Left ventricle myocardium inferior (tissue), 1 donor: ENCODE measurements at places on chromosomes 5 and 9. TPM values are rescaled to one million over a fixed set of nuclear protein-coding genes. Genes with fewer than 3 reads are reported as not detected.

DNA sequence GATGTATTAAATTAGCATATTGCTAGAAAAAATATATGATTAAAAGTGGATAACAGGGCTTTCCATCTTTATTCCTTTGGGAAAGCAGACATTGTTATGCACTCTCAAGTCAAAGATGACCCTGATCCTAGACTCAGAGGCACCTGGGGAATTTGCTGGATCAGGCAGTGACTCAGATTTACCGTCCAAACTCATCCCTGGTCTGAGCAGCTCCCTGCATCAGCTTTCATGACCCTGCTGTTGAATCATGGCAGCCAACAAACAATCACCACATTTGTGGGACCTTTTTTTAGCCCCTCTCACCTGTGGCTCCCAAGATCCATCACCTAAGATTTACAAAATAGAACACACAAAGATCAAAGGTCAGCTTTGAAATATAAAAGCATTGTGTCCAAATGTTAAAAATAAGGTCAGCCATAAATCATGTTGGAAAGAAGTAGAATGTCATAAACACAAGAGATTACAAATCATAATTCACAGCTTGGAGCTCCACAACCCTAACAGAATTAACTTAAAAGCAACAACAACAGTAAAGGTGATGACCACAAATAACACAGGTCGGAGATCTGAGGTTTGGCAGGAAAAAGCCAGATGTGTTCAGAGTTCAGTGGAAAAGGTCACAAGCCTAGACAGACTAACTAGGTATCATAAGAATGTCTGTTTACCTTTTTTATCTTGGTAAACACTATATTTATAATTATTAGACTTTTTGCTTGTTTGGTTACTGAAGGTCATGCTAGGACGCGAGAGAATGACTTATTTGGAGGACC, 55.5 kb downstream of the ZFAND5 start:
- DNase-seq = no peak

NR2F1-AS1 gene
- total RNA-seq = 0.60 TPM

KIF2A gene
- 9.7 TPM for total RNA-seq

DNA sequence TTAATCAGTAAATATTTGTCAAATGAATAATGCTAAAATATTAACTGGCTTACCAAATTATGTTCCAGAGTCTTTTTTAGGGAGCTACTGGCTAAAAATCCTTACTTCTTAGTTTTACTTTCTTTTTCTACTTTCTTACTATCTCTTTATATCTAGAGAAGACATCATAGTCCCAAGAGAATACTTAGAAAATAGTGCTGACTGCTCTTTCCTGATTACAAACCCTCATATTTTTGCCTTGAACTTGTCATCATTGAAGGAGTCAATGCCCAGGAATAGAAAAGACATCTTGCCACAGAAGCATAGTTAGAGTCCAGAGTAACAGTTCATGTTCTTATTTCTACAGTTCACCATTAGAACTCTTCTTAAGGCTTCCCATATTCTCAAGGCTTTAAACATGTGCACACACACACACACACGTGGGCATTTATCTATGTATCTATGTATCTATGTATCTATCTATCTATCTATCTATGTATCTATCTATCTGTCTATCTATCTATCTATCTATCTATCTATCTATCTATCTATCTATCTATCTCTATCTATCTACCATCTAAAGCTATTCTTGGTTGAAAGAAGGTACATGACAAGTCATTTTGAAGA, 654.3 kb downstream of the ANXA1 start:
- DNase-seq = no peak

FAM114A2 gene
- total RNA-seq = 32.3 TPM

SYK gene
- total RNA-seq = 5.4 TPM

- no peak for DNase-seq
Measured at GRCh38 chr5:1363581-1363980, 18.7 kb upstream of the CLPTM1L start.

ATP6V0E1 gene
- 208 TPM for total RNA-seq

- DNase-seq = no peak
Measured at GRCh38 chr5:88745093-88745696, 137.8 kb downstream of the MEF2C start.

- no peak for DNase-seq
Measured at GRCh38 chr9:75953218-75953617, 62.7 kb downstream of the PCSK5 start.

DNAH5 gene
- 0.14 TPM for total RNA-seq

DNA sequence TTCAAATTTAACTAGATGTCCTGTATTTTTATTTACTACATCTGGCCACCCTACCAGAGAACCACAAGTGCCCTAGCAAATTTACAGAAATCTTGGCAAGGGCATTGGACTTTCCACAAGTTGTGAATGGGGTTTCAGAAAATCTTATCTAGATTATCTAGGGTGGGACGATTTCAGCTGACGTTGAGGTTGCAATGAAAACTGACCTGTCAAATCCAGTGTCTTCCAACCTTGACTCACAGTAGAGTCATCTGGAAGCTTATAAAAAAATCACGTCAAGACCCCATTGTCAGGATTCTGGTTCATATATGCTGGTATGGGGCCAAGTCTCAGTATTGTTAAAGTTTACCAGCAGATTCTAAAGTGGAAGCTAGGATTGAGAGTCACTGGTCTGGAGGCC, 109.6 kb upstream of the ACTBL2 start:
- no peak for DNase-seq

DNA sequence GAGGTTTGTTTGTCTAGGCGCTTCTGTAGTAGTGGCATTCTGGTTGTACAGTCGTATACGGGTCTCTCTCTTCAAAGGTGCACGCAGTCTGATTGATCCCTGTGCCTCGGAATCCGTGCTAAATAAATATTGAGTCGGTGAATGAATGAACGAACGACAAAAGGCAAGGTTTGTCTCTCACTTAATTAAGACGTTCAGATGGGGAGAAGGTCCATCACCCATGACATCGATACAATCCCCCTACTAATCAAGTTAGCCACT, 500 bp upstream of the CREBRF start:
- no peak for DNase-seq

PDGFRB gene
- total RNA-seq = 39.7 TPM

DNA sequence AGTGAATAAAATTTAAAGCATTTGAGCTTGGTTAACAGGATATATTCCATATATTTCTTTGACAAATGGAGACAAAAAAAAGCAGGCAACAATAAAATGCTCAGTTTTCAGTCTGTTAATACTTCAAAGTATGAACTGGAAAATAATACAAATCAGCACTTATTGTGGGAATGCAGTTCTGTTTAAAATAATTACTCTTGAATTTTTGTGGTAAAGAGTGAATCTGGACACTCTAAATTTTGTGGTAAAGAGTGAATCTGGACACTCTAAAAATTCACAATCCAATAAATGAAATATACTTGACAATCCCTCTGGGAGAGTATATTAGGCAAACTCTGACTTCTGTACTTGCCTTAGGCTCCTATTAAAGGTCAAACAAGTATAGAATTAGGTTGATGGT, 141.9 kb upstream of the RASA1 start:
- DNase-seq = no peak

DNA sequence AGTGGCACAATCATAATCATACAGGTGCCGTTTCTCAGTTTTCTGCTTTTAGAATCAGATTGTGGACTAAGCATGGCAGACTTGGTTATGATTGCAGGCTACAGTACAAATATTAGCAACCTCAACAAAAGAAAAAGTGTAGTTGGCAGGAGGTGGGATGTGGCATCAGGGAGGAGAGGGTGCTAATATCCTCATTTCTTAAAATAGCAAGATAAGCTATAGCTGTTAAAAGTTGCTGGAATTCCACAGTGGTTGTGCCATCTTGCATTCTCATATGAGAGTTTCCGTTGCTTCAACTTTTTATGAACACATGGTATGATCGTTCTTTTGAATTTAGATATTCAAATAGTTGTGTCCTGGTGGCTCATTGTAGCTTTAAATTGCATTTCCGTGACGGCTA, 21.4 kb downstream of the PIP5K1B start:
- no peak for DNase-seq

- DNase-seq = no peak
Measured at GRCh38 chr5:129653442-129653841, 94.5 kb upstream of the MINAR2 start.

GRCh38 chr5:31116466-31117031, 76.9 kb upstream of the CDH6 start:
- DNase-seq = no peak

- DNase-seq = no peak
Measured at GRCh38 chr5:60505373-60506171, 194.4 kb downstream of the DEPDC1B start.

DNA sequence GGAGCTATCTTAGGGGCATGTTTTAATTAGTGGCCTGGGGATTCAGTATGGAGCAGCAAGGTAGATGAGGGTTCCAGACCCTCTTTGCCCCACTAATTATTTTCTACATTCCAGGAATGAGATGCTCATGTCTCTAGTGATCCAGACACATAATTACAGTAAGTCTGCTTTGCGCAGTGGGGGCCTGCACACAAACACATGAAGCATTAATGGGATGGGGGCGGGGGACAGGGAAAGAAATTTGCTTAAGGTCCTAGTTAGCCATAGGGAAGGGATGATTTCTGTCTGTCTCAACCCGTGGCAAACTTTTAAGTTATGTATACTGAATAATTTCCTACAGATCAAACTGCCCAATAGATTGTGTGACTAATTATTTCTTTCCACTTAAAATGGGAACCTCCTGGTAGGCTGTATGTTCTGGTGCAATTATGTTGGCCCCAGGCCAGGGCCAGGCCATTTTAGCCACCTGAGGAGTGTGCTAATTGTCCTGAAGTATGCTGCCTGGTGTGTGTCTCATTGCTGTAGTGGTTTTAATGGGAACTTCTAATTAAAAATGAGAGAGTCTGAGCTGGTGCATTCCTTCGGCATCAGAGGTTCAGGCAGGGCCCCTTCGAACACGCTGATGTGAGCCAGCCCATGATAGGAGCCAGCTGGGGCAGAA, 134.4 kb downstream of the PTTG1 start:
- no peak for DNase-seq
